ENCODE measurements at places on chromosomes 1 and 21.

- no peak for DNase-seq
Observed at GRCh38 chr1:167706931-167707877, 14.6 kb upstream of the MPZL1 start.

DNA sequence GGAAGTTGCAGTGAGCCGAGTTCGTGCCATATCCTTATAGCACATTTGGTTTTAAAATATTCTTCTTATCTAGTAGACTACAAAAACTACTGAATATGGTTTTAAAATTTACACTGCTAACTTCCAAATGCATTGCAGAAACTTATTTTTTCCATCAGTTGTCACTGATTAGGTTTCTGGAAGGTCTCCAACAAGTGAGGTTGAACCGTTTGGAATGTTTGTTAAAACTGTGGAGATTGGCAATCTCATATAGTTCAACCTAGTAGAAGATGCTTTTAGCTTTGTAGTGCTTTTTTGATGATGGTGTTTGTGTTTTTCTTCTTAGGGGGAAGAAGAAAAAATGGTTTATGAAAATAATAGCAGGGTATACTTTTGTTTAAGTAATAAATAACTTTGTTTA is 12.9 kb downstream of the CENPF start:
- no peak for DNase-seq

GRCh38 chr1:240149484-240150094 is 57.9 kb downstream of the FMN2 start:
- no peak for DNase-seq

- DNase-seq = no peak
Observed at GRCh38 chr1:228410015-228410414, 3.4 kb upstream of the TRIM11 start.

- DNase-seq = no peak
Observed at GRCh38 chr21:44279354-44280260, 6.1 kb upstream of the AIRE start.

DNA sequence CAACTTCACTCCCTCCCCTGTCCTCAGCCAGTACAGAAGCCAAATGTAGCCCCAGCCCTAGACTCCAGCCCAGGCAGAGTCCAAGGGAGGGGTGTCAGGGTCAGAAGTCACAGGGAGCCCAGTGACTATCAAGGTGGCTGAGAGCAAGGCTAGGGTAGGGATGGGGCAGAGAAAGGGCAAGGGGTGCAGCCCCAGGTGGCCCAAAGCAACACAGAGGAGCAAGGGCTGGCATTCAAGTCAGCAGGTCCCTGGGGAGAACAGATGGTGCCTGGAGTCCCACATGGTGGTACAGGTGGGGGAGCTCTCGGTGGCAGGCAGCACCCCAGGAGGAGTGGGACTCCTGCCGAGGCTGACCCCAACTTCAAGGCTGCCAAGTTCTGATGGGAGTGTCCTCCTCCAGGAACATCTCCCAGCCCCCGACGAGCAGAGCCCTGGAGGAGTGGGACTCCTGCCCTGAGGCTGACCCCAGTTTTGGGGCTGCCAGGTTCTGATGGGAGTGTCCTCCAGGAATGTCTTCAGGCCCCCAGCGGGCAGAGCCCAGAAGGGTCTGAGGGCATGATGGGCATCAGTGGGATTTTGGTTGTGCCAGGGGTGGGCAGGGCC is 3.7 kb upstream of the DVL1 start:
- DNase-seq = no peak

- DNase-seq = no peak
Observed at GRCh38 chr1:202638019-202638700, 72.1 kb downstream of the SYT2 start.

DNA sequence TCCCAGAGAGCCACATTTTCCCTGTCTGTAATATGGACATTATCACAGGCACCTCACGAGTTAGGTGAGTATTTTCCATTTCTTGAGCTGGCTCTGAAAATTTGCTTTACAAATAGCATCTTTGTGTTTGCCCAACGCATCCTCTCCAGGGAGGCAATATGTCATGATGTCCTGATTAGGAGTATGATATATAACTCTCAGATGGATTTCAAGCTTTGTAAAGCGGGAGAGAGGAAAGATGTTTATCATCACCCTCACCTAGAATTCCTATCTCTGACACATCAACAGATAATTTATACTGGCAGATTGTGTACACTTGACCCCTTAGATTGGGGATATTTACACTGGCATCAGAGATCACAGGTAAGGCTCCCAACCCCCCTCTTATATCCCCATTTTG is 730.7 kb upstream of the RGS18 start:
- DNase-seq = no peak

DNA sequence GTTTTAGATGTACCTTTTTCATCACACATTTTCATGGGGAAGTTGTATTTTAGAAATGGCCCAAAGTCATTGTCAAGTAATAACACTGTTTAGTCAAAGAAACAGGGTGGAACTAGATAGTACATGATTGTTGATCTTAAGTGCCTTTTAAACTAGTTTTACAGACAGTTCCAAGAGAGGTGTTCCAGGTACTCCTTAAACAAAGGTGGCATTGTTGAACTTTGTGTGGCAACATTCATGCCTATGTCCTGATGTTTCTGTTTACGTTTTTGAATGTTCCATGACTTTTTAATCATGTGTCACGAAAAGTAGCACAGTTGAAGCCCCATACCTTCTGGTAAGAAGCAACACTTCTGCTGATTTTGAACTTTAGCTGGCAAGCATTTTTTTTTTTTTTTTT is 9.1 kb upstream of the SH3D21 start:
- DNase-seq = no peak

- no peak for DNase-seq
Observed at GRCh38 chr1:9846611-9847171, 22.9 kb upstream of the CLSTN1 start.

DNA sequence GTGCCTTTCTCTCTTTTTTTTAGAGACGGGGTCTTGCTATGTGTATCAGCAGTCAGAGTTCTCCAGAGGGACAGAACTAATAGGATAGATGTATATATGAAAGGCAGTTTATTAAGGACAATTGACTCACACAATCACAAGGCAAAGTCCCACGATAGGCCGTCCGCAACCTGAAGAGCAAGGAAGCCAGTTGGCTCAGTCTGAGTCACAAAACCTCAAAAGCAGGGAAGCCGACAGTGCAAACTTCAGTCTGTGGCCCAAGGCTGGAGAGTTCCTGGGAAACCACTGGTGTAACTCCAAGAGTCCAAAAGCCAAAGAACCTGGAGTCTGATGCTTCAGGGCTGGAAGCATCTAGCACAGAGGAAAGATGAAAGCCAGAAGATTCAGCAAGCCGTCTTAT is 16.3 kb upstream of the H3-3A start:
- no peak for DNase-seq

DNA sequence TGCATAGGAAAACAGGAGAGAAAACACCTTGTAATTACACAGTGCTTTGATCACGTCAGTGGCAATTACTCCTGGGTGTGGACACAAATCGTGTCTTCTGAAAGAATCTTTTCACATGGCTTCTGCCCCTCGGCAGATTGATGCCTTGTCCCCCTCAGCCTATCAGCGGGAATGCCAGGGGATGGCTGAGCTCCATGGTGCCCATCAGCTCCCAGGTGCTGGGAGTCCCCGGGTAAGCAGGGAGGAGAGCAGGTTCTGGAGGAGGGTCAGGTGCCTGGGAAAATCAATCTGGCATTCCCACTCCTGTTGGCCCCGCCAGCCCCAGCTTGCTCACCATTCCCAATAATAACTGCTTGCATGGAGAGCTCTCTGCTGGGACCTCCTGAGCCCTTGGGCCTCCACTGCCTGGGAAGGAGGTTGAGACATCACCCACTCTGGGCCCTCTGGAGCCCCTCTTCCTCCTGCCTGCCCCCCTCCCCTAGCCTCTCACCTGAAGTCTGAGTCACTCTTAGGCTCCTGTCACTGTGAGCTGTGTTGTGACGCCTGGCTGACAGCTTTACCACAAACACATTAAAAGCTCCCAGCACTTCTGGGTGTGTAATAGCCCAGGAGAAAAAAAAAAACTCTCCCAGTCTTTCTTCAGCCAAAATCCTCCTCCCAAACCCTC is 4.9 kb downstream of the CAMK2N1 start:
- DNase-seq = no peak

DNA sequence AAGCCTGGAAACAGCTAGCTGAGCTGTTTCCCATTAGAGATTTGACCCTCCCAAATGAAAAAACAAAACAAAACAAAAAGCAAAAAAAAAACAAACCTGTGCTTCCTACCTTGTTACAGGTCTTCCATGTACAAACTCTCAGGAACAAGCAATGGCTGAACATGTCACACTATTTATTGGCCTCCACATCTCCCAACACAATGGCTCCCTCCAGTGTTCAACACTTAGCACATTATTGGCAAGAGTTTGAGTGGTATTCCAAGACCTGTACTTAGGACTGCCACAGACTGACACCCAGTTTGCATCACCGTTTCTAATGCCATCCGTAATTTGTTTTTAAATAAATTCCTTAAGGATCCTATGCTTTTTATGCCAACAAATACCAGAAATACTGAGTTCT is 195.0 kb upstream of the OLFM3 start:
- no peak for DNase-seq

GRCh38 chr1:77546890-77547289 is 135.6 kb downstream of the ZZZ3 start:
- no peak for DNase-seq

DNA sequence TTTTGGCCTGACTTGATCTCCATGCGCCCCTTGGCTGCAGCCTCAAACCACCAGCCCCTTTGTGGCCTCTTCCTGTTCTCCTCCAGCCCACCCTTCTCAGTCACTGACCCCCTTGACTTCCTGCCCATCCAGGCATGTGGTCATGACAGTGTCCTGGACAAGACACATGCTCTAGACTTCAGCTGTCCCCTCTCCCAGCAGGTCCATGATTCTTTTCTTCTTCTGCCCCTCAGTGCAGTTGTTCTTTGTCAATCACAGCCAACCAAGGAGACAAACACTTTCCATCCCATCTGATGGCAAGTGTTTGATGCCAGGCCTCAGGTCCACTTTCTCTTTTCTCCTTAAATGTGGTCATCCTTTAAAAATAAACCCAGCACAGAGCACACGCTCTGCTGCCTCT is 49.7 kb downstream of the SYT6 start:
- DNase-seq = no peak

DNA sequence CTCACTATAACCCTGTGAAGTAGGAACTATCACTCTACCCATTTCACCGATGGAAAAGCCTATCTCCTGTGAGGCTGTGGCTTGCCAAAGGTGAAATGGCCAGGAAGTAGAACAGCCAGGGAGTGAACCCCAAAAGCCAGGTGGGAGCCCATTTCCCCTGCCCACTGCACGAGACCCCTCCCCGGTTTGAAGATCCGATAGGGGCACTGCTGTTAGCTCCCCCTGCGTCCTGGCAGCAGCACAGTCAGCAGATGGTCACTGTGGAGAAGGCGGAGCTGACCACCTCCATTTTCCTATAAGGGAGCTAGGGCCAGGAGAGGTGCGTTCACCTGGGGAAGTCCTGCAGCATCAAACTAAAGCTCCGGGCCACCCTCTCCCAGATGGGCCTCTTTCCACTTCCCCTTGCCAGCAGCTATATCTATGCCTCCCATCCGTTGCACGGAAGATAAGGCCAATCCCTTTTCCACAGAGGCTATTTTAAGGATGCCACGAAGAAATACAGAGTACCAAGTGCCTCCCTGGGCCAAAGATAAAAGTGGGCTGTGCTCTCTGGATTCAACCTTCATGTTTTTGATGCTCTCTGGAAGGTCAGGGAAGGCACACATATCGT is 7.8 kb downstream of the ERG start:
- no peak for DNase-seq

- DNase-seq = no peak
Observed at GRCh38 chr1:67058761-67059160, 4.8 kb upstream of the SLC35D1 start.

- no peak for DNase-seq
Observed at GRCh38 chr1:40899230-40899870, 37.2 kb upstream of the CITED4 start.

DNA sequence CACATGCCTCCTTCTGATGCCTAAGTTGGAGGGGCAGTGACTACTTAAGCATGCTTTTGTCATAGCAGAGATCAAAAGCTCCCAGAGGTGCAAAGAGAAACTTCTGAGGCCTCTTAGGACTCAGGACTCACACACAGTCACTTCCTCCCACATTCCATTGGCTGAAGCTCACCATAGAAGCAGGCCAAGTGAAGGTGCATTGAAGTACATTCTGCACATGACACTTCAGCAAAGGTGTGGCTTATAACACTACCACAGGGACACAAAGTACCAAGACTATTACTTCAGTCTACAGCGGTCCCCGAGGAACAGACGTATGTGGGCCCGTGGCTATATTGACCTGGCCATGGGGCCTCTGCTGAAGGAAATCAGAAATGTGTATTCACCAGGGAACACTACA is 2.5 kb upstream of the POGK start:
- DNase-seq = no peak

- DNase-seq = no peak
Observed at GRCh38 chr1:232999956-233000625, 49.7 kb downstream of the NTPCR start.

DNA sequence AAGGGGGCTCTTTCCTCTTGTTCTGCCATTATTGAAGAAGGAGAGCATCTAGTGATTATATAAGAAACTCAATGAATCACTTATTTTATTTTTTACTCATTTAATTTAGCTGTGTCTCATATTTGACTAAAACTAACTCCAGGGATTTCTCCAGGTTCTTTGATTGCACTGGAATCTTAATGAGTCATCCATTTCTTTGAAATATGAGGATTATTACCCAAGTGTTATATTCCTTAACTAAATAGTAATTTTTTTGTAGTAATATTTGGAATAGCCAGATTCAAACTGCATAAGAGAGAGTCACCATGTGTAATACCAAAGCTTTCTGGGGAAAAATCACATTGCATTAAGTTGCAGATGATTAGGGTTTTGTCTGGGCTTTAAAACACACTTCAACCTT is 59.5 kb downstream of the NTMT2 start:
- no peak for DNase-seq

DNA sequence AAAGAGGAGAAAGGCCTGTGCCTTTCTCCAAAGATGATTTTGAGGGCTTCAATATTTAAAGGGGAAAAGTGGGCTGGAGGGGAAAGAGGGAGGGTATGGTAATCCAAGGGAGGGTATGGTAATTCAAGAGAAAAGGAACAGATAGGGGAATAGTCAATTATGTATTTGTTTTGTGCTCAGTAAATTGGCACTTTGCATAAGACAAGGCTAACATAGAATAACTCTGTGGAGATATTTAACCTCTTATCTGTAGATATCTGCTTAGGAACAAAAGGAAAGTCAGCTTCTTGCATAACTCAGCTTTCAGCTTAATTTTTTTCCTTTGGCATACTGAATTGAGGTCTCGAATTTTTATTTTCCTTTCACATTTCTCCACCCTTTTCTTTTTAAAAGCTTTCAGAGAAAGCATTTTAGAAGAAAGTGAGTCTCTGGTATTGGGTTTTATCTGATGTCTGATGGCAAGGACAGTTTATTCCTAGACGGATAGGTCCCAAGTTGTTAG is 119.9 kb upstream of the F3 start:
- no peak for DNase-seq

- DNase-seq = no peak
Observed at GRCh38 chr1:32927441-32927840, 26.3 kb upstream of the TMEM54 start.

GRCh38 chr1:94660994-94661393 is 119.4 kb upstream of the F3 start:
- no peak for DNase-seq

GRCh38 chr1:192564099-192564498 is 11.5 kb upstream of the RGS1 start:
- no peak for DNase-seq

GRCh38 chr1:9338397-9339246 is 45.9 kb downstream of the SPSB1 start:
- DNase-seq = no peak

Data from hypothalamus (tissue), 51 donors.